ENCODE measurements at places on chromosomes 4 and X. TPM values are rescaled to one million over a fixed set of nuclear protein-coding genes. Genes with fewer than 3 reads are reported as not detected.

The CCKAR gene
- not detected for total RNA-seq

The ALAS2 gene
- total RNA-seq: 0.39 TPM

The MAGEA3 gene
- not detected for total RNA-seq

The FAM9C gene
- not detected for total RNA-seq

The RRAGB gene
- total RNA-seq: 15.3 TPM

The MAOB gene
- total RNA-seq: not detected

The SERTM2 gene
- not detected for total RNA-seq

The OTUD5 gene
- 78.1 TPM for total RNA-seq

The MYOZ2 gene
- total RNA-seq: not detected

The IL15 gene
- total RNA-seq: 3.5 TPM

The FRMPD4 gene
- not detected for total RNA-seq

The ETNPPL gene
- not detected for total RNA-seq

The CNGA1 gene
- total RNA-seq: not detected

The LONRF3 gene
- total RNA-seq: 1.3 TPM

The TBC1D8B gene
- 6.5 TPM for total RNA-seq

The NEXMIF gene
- 0.53 TPM for total RNA-seq

The CLTRN gene
- total RNA-seq: 0.24 TPM

The AMBN gene
- not detected for total RNA-seq

The EVC2 gene
- 0.69 TPM for total RNA-seq

The PJA1 gene
- total RNA-seq: 16.9 TPM

The AFF2 gene
- 3.4 TPM for total RNA-seq

The FGF2 gene
- 0.10 TPM for total RNA-seq

The CFAP299 gene
- total RNA-seq: not detected

The BCORL1 gene
- 8.0 TPM for total RNA-seq

The CPZ gene
- total RNA-seq: not detected

The IL13RA2 gene
- not detected for total RNA-seq

The MAGEA12 gene
- not detected for total RNA-seq

The BEX3 gene
- 0.93 TPM for total RNA-seq

The VCX gene
- not detected for total RNA-seq

The SPCS3 gene
- total RNA-seq: 110 TPM

The ZFP92 gene
- total RNA-seq: 1.6 TPM

The SLC9A7 gene
- total RNA-seq: 44.5 TPM

The PDZD4 gene
- total RNA-seq: 0.07 TPM
